Activated naive CD4-positive, alpha-beta T cell treated with anti-CD3 and anti-CD28 coated beads, Interleukin-2, amount 50 U/mL, for 72 hours (primary cell): ENCODE measurements at places on chromosomes 3 and 15. TPM values are rescaled to one million over a fixed set of nuclear protein-coding genes. Genes with fewer than 3 reads are reported as not detected.

CLDN18 gene
- total RNA-seq = not detected

COL7A1 gene
- 5.5 TPM for total RNA-seq

DLEC1 gene
- total RNA-seq = 1.9 TPM

CHRNA7 gene
- not detected for total RNA-seq
